Fibroblast of skin of abdomen (primary cell): ENCODE measurements at places on chromosomes 13 and 19.

DNA sequence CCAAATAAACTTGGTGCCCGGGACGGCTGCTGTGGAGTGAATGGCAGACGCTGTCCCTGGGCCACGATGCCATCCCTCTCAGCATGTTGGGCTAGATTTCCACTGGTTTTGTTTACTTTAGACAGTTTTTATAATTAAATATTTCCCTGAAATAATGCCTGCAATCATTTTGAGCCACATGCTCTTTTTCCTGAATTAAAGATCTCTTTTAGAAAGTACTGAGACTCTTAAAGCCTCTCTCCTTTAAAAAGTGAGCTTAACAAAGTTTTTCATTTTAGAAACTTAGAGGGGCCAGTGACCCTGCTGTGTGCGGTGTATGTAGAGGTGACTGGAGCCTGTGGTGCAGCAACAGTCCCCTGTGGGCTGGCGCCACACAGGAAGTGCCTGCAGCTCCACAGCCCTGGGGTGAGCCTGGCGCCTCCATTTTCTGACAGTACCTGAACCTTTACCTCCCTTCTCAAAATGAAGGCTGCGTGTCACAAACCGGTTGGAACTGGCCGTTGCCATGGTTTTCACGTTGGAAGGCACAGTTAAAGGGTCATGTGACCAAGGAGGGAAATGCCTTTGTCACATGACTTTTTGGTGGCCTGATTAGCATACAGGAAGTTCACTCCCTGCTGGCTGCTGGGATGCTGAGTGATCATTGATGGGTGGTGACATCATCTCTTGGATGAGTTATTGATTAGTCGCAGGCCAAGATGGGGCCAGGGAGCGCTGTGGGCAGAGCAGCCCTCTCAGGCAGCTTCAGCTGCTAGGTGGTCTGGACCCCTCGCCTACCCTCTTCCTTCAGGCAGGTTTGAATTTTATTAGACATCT lies 26.3 kb downstream of the TSSK6 start:
- DNase-seq, result peak; percentile 97

DNA sequence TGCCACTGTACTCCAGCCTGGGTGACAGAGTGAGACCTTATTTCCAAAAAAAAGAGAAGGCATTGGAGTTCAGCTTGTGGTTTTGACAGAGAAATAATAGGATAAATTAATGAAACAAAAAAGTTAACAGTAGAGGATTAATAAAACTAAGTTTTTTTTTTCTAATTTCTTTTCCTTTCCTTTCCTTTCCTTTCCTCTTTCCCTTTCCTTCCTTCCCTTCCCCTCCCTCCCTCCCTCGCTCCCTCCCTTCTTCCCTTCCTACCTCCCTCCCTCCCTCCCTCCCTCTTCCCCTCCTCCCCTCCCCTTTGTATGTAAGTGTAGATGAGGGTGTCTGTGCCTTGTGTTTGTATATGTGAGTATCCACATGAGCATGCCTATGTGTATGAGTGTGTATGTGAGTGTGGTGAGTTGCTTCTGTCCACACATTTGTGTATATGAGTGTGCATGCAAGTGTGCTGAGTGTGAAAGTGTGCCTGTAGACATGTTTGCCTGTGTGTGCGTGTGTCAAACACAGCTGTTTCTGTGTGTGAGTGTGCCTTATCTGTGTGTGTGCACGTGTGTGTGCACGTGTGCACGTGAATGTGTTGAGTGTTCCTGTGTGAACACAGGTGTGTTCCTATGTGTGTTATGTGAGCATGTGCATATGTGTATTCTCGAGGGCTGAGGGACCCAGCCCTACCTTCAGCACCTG lies 12.5 kb upstream of the MZF1 start:
- DNase-seq, result no peak

DNA sequence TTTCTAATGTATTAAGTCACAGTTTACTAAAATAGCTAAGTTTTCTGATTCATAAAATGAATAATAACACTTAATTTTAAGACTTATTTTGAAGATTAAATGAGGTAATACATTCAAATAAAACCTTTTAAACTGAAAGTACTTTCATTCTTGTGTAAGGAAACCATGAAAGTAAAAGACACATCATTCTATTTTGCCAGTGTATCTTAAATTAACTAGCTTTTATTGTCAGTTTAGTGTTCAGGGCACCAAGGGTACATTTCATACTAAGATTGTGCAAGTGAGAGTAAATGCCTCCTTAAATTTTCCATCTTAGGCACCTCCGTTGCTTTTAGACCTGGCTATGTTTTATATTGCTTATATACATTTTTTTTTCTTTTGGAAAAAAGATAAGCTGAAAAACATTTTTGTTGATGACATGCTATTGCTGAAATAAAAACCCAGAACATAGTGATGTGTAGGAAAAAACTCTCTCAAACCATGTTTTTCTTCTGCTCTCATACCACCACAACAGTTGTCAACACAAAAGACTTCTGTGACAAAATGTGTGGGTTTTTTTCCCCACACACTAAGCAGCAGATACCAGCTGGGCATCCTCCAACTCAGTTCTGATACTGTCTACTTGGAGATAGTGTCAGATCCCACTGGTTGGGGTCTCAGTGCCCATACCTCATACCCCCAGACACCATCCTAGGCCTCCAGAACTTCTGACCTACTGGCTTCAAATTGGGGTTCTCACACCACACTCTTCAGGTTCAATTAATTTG lies 30.7 kb upstream of the LPAR6 start:
- DNase-seq, result no peak

GRCh38 chr13:31081316-31081715 lies 80.4 kb downstream of the HSPH1 start:
- DNase-seq, result no peak

DNA sequence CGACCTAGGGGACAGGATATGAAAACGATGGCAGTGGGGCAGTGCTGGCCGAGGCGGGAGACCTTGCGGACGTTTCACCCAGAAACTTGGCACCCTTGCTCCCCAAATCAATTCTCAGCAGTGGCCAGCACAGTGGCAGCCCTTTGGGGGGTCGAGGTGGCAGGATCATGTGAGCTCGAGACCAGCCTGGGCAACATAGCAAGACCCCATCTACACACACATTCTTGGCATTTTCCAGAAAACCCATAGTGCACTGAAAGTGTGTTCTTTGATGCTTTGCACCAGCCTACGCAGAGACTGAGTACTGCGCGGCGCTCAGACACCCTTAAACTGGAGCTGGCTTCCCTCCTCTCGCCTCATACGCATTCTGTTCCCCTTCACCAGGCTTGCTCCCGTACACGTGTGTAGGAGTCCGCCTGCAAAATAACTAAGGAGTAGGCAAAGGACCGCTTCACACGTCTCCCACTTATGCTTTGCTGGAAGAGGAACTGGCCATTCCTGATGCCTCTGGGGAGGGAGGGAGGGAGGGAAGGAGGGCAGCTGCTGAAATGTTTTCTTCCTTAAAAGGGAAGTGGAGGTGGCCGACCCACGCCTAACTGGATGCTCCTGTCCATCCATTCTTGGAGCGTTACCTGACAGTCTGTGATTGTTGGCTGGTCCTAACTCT lies 23.5 kb upstream of the MIER2 start:
- DNase-seq, result no peak

DNA sequence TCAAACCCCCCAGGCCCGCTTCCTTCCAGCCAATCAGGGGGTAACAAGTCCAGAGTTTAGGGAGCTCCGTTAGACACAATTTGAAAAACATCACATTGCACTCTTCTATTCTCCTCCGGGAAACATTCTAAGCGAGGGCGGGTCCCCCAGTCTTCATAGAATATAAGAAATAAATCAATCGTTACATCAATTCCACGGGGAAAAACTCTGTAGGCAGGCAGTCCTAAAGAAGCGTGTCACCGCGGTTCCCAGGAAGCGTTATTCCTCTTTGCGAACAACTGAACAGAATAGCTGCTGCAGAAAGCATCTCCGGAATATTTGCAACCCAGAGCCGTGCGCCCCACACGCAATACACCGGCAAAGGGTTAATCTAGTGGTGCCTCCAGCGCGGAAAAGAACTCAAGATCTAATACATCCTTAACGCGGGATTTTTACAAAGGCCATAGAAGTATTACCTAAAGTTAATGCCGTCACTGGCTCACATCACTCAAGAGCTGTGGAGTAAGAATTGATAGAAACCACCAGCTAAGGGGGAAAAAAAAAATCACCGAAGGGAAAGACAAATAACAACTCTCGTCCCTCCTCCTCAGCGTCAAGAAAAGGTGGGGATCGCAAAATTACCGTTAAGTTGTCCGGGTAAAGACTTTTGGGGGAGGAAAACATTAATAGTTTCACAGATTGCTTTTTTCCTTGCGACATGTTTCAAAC lies 65.1 kb downstream of the KCNRG start:
- DNase-seq, result peak; percentile 59

- no peak for DNase-seq
These were observed 28.5 kb downstream of the SLITRK1 start for GRCh38 chr13:83853771-83854170.

DNA sequence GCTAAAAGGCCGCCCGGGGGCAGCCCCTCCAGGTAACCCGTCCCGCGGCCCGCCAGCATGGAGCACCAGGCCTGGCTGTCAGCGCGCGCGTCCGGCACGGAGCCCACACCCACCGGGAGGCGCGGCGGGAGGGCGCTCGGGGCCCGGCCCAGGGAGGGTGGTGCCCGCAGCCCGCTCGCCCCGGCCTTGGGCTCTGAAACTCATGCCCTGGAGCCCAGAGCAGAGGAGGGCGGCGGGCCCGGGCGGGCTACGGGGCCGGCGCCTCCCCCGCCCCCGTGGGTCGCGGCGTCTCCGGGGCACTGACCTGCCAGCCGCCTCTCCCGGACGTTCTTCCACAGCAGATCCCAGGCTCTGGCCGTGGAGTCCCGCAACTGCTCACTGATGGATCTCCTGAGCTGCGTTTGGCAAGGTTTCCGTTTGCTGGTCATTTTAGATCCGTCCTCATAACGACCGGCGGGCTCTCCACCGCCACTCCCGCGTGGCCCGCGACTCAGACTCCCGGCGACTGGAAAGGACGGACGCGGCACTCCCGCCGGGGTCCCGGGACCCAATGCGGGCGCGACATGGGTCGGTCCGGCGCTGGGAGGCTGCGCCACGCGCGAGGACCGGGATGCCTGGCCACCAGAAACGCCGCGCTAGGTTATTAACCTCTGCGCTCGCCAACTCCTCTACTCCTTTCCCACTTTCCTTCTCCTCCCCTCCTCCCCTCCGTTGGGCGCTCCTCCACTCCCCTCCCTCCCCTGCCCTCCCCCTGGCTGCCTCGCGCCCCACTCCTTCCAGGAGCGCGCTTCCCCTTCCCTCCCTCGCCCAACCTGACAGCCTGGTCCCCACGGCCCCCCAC lies 64.7 kb upstream of the STARD13 start:
- peak; percentile 22 for DNase-seq

DNA sequence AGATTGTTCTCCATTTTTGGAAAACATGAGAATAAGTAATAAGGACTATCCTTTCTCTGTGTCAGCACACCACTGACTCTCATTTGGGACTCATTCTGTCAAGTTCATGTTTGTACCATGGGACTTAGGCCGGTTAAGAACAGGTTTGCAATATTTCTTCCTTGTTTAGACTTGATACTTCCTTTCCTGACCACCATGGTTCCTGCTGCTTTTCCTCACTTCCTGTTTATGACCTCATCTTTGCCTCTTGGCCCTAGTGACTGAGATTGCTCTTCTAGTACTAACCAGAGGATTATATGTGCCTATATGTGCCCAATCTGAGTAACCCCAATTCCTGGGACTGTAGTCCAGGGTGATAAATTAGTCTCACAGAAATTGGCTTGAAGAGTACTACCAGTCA lies 32.5 kb upstream of the NDFIP2 start:
- DNase-seq, result no peak

DNA sequence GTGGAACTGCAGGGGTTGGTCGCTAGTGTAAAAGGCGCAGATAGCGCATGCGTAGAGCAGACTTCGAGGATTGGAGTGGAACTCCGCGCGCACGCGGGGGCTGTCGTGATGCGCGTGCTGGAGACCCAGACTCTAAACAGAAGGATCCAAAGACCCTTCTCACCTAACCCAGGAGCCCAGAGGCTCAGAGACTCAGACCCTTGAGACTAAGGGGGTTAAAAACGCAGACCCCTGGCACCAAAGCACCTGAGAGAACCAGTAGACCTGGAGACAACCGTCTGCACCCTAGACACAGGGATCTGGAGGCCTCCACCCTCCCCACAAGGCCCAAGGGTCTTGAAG lies 567 bp upstream of the CTU1 start:
- DNase-seq, result no peak

DNA sequence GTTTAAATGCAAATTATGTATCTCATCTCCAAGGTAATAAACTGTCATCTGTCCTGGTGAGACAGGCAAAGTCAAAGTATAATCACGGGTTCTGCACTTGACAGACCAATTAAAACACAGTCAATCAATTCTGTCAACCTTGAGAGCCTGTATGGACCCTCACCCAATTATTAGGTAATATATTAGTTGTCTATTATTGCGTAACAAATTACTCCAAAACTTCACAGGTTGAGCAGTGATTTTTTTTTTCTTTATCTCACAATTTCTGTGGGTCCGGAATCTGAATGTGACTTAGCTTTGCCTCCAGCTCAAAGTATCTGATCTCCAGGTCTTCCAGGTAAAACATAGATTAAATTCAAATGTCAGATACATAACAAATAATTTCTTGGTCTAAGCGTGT lies 707.4 kb upstream of the ARGLU1 start:
- DNase-seq, result no peak

DNA sequence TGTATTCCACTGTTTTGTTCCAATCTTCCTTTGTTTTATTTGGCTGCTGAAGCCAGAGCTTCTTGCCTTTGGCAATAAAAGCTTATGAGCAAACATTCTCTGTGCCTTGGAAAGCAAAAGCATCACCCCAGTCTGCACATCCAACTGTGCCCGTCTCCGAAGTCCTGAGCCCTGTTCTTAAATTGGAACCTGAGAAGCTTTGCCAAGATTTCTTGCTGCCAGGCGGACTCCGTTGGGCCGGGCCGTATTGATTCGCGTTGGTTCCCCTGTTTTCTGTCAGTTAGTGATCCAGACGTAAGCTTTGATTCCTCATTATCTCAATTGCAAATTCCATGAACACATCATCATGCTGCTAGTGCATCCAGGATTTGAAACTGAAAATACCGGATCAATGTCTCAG lies 793.0 kb downstream of the OLFM4 start:
- DNase-seq, result no peak

- DNase-seq, result no peak
These were observed 30.0 kb downstream of the MYH14 start for GRCh38 chr19:50233308-50233910.

DNA sequence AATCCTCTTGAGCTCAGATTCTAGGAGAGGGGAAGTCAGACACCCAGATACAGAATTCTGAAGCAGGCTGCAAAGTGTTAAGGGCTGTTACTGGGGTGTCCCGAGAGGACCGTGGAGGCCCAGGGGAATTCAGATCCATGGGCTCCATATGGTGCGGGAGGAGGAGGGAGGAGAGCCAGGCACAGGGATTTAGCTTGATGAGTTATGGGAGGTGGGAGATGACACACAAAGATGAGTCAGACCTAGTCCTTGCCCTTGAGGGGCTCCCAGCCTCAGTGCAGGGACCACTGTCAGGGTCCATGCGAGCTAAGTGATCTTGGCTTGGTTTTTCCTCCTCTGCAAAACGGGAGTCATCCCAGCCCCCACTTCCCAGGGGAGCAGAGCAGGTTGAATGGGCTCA lies 14.4 kb upstream of the GIPR start:
- DNase-seq, result no peak

- DNase-seq, result peak; percentile 35
These were observed 6.8 kb upstream of the DGKH start for GRCh38 chr13:42041684-42042035.
